ENCODE measurements at places on chromosomes 4 and X. TPM values are rescaled to one million over a fixed set of nuclear protein-coding genes. Genes with fewer than 3 reads are reported as not detected.

DNA sequence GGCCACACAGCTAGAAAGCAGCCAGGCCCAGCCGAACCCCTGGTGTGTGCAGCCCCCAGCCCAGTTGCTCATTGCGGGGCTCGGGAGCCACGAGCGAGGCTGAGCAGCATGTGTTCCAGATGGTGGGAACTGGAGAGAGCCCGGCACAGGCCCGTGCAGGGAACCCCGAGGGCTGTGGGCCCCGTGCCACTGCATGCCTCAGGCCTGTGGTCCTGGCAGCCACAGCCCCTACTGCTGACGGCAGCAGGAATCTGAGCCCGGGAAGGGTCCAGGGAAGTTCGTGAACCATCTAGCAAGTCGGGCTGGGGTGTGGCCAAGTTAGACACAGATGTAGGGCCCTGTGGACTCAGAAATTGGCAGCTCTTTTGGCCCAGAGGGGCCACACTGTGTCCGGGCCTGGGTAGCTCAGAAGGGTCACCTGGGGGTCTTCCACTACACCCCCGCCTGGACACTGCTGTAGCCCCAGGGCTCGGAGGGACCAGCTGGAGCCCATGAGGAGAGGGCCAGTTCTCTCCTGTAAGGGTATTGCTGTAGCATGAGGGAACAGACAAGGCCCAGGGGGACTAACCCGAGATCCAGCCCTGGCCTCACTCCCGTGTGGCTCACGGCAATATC lies 12.1 kb downstream of the HTRA3 start:
- DNase-seq: no peak

DNA sequence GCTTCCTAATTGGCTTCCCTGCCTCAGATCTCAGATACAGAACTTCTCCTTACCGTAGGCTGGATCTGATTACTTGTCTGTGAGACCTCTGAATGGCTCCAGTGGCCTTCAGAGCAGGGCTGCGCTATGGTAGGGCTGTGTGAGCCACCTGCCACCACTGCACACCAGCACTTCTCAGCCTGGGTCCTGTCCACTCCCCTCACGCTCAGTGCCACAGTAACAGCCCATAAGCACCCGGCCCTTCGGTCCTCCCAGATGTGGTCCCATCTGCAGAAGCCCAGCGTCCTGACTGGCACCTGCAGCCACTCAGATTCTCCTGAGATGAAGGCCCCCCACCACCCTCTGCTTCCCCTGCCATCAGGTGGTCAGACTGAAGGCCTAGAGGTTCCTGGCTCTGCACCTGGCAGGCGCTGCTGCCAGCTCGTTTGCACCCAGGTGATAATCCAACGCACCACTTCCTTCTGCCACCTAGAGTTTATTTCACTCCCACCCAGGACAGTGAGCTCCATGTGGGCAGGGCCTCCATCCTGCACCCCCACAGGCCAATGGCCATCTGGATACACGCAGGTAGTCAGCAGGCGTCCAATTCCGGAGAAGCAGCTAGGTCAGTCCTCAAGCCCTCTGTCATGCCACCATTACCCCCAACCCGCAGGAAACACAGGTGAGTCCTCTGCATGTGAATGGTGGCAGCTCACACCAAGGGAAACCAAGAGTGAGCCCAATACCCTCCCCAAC lies 5.4 kb downstream of the WDR1 start:
- DNase-seq: no peak

The ERCC6L gene
- total RNA-seq: 6.6 TPM

DNA sequence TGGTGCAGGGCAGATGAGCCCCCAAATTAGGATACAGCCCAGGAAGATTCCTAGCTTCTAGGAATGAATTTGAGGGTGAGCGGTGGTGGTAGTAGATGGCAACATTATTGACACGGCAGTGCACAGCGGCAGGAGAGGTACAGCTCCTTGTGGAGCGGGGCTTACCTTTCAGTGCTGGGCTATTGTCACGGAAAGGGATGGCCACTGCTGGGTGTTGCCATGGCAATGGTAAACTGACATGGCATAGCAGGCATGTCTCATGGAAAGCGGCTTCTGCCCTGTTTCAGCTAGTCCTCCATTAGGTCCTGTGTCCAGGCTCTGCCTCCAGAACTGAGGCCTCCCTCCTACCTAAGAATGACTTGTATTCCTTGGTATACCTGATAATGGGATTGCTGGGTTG lies 81.8 kb upstream of the WDR1 start:
- DNase-seq: no peak

- DNase-seq: no peak
Measured at GRCh38 chrX:134032441-134032840, 47.0 kb upstream of the GPC3 start.

The MAGEC1 gene
- not detected for total RNA-seq

The HTR2C gene
- not detected for total RNA-seq

GRCh38 chr4:101232074-101232776 lies 115.1 kb downstream of the PPP3CA start:
- DNase-seq: no peak

- DNase-seq: no peak
Measured at GRCh38 chr4:119564106-119564505, 64.5 kb downstream of the PDE5A start.
